T-helper 1 cell (primary cell): ENCODE measurements at places on chromosomes 3 and 15.

- DNase-seq = no peak
These were observed 48.8 kb upstream of the HEG1 start for GRCh38 chr3:125104639-125105038.

DNA sequence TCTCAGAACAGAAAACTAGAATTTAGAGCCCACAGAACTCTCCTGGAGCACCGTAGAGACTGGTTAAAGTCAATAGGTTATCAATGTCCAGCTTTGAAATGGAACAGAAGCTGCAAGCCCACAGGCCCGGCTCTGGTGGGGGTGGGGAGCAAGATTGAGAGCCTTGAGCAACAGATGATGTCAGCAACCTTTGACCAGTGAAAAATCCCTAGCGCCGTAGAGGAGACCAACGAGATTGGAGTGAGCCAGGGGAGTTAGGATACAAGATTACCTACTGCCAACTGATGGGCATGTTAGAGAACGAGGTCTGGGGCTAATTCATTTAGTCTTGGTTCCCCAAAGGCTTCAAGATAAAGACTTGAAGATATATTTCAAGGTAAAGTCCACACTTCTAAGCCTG is 345.5 kb upstream of the LMCD1 start:
- no peak for DNase-seq

GRCh38 chr3:182597621-182598041 is 195.7 kb upstream of the ATP11B start:
- no peak for DNase-seq

DNA sequence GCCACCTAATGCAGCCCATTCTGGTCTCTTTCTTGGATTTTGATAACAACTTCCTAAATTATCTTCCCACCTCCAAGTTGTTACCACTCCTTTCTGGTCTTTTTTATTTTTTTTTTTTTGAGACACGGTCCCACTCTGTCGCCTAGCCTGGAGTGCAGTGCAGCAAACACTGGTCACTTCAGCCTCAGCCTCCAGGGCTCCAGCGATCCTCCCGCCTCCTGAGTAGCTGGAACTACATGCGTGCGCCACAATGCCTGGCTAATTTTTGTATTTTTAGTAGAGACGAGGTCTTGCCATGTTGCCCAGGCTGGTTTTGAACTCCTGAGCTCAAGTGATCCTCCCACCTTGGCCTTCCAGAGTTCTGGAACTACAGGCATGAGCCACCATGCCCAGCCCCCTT is 92.8 kb upstream of the BHLHE40 start:
- DNase-seq = no peak

- no peak for DNase-seq
These were observed 272.0 kb downstream of the OCA2 start for GRCh38 chr15:27826902-27827714.

DNA sequence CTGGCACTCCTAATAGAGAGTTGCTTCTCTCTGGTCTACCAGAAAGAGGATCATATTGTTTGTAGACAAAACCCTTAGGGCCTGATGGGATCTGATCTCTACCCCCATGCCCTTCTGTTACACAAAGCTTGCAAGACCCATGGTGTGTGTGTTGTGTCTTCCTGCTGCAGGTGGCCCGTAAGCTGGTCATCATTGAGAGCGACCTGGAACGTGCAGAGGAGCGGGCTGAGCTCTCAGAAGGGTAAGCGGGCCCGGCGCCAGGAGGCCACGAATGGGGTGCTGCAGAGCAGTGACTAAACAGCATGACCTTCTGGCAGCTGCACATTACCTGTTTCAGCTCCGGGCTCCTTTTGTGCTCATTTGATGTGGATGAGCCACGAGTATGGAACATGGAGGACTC is 18.2 kb downstream of the TPM1 start:
- no peak for DNase-seq

DNA sequence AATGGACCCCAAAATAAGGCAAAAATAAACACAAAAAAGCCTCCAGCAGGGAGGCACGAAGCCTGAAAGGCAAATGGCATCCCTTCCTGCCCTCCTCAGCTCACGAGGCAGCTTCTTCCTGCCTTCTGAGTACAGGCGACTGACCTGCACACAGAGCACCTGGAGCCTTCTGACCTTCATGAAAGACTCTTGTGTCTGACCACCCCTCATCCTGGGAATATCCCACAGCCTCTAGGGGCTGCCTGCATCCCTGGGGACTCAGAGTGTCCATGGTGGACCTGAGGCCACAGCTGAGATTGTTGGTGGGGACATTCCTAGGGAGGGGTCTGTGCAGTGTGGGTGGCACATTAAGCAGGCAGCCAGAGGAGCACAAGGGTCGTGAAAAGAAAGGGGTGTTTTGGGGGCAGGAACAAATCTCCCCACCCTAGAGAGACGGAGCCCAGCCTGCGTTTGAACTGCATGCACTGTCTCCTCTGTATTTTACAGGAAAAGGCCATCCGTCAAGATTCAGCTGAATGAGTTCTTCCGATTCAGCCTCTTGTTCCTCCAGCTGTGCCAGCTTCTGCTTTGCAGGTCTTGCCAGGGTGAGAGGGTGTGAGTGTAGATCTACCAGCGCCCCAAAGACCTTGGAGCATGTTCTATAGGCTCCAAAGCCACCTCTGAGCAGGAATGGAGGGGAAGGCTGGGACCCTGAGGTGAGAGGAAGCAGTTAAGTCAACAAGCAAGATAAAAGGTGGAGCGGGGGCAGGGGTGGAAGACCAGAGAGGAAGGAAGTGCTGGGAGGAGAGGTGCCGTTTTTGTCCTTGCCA is 80.4 kb upstream of the MEF2A start:
- no peak for DNase-seq

DNA sequence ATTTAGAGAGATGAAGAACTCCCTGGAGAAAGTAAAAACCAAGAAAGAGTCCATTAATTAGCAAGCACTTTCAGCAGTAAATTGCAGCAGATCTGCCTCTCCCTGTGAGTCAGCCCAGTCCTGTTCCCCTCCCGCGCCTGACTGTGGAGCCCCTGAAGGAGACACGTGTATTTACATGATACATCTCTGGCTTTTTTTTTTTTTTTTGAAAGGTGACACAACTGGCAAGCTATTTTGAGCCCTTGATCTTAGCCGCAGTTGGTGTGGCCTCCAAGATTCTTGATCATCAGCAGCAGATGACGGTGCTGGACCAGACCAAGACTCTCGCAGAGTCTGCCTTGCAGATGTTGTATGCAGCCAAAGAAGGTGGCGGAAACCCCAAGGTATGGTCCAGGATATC is 271.8 kb upstream of the TPM1 start:
- no peak for DNase-seq

GRCh38 chr3:194167480-194168282 is 31.7 kb downstream of the HES1 start:
- DNase-seq = no peak

- DNase-seq = no peak
These were observed 1163.5 kb downstream of the ROBO1 start for GRCh38 chr3:78604341-78604740.

GRCh38 chr3:193377591-193377990 is 962 bp downstream of the ATP13A5 start:
- DNase-seq = no peak

GRCh38 chr3:31882431-31882830 is 98.6 kb downstream of the OSBPL10 start:
- DNase-seq = no peak

DNA sequence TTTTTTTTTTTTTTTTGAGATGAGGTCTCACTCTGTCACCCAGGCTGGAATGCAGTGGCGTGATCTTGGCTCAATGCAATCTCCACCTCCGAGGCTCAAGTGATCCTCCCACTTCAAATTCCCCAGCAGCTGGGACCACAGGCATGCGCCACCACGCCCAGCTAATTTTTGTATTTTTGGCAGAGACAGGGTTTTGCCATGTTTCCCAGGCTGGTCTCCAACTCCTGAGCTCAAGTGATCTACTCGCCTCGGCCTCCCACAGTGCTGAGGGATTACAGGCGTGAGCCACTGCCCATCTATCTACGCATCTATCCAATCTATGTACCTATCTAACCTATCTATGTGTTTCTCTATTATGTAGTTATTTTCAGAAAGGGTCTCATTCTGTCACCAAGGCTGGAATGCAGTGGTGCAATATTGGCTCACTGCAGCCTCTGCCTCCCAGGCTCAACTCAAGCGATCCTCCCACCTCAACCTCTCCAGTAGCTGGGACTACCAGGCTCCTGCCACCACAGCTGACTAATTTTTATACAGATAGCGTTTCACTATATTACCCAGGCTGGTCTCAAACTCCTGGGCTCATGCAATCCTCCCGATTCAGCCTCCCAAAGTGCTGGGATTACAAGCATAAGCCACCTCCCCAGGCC is 20.2 kb upstream of the GPX1 start:
- no peak for DNase-seq

DNA sequence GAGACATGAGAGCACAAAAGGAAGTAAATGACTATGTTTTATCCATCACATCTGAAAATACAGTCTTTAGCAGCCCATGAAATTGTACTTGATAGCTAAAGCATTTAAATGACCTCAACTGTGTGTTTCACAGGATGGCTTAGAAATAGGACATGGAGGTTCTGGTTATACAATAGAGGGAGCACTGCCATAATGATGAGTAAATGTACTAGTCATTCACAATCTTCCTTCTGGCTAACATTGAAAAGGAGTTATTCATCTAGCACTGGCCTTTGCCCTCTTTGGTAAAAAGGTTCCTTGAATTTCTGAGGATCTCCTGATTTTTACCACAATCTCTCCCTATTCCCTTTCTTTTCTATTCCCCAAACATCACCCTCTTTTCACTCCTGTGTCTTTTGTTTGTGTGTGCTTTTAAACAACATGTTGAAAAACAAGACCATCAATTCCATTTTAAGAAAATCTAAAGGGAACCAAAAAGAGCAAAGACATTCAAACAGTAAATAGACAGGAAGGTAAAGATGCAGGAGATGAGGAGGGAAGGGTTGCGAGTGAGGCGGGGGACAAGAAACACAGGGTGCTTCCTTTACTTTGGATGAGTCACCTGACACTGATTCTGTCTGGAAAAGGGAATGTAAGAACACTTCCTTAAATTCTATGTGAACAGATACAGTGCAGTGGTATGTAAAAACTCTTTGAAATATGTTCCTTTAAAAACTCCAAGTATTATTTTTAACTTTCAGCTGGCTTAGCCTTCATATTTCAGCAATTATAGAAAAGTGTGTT is 619.0 kb downstream of the MECOM start:
- DNase-seq = no peak

DNA sequence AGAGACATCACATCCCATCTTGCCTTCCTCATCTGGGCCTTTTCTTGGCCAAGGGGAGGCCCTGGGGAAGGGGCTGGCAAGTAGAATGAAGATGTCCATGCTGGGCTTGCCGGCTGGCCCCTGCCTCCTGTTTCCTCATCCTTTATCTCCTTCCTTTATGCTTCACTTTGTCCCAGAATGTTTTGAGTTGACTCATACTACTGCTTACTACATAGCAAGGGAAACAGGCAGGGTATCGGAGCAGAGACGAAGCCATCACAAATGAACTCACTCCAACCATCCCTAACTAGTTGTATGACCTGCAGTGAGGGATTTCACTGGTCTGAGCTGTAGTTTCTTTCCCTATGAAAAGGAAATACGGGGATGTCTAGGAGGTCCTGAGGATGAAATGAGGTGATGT is 66.0 kb downstream of the CHDH start:
- DNase-seq = no peak

GRCh38 chr15:56653787-56654186 is 79.5 kb downstream of the ZNF280D start:
- no peak for DNase-seq

- no peak for DNase-seq
These were observed 120.3 kb upstream of the GOLGA8J start for GRCh38 chr15:29962407-29962806.
